HepG2 (cell line): ENCODE measurements at places on chromosomes 6 and 20.

DNA sequence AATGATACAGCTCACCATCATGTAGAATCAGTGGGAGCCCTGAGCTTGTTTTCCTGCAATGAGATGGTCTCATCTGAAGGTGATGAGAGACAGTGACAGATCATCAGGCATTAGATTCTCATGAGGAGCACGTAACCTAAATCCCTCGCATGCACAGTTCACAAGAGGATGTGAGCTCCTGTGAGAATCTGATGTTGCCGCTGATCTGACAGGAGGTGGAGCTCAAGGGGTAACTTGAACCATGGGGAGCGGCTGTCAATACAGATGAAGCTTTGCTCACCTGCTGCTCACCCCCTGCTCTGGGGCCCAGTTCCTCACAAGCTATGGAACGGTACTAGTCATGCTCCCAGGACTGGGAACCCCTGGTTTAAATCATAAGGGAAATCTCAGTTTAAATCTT, 89.2 kb downstream of the THBS2 start:
- no peak for DNase-seq

- DNase-seq = no peak
Measured at GRCh38 chr6:30691208-30691847, 544 bp upstream of the NRM start.

DNA sequence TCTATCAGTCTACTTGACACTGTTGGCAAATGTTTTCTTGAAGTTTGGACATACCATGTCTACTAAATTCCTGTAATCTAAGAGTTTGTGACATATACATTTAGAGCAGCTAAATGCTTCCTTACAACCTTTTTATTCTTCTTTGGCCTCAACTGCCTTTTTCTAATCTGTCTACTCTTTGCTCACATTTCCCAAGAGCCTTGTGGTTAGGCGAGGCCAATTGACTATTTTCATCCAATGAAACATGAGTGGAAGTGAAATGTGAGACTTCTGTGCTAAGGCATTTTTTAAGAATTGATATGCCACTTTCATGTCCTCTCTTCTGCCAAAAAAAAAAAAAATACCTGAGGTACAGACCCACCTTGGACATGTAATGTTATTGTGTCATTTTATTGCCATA, 158.2 kb upstream of the MCHR2 start:
- DNase-seq = no peak

DNA sequence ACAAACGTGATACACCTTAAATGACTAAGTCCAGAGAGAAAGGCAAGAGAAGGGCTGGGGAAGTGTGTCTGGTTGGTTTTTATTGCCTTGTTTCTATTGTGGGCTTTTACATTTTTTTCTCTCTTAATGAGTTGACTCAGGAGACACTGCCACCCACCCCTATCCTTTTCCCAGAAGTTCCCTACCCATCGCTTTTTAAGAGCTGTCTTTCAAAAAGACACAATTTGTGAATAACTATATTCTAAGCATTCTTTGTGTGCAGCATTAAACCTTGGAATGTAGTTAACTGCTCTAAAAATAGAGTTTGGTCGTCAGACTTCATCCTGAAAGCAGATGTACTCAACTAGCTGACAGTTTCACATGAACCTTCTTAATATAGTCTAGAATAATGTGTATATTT, 174.9 kb downstream of the ISM1 start:
- DNase-seq = no peak

GRCh38 chr6:128432394-128432793, 88.0 kb downstream of the PTPRK start:
- DNase-seq = no peak

- DNase-seq = no peak
Measured at GRCh38 chr20:17626217-17627007, 55.6 kb downstream of the RRBP1 start.

DNA sequence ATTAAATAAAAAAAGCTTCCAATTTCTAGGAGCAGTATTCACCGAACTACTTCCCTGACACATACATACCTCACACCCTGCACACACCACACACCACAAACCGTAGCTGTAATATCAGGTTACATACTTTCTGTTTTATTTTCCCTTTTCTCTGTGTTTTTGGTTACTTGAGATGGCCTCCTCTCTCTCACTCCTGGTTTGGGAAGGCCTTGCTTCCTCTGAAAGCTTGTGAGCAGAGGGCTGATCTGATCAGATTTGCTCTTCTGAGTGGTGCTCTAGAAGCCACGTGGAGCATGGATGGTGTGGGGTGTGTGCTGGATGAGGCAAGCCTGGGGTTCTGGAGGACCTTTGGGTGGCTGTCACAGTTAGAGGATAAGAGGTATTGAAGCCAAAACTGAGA, 20.9 kb downstream of the UTRN start:
- no peak for DNase-seq

DNA sequence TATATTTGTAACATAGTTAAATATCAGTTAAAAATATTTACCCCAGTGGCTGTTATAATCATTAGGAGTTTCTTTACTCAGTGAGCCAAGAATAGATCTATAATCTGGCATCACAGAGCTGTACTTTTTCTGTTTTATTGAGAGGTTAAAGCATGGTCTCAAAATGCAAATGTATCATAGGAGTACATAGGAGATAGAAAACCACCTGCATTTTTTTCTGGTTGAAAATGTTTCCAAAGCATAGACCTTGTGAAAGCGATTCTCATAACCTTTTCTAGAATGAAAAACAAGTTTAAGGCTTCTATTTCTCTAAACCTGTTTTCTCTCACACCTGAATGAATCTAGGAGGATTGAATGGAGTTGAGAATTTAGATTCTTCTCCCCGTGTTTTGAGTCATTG, 14.4 kb downstream of the KCNQ5 start:
- DNase-seq = no peak

DNA sequence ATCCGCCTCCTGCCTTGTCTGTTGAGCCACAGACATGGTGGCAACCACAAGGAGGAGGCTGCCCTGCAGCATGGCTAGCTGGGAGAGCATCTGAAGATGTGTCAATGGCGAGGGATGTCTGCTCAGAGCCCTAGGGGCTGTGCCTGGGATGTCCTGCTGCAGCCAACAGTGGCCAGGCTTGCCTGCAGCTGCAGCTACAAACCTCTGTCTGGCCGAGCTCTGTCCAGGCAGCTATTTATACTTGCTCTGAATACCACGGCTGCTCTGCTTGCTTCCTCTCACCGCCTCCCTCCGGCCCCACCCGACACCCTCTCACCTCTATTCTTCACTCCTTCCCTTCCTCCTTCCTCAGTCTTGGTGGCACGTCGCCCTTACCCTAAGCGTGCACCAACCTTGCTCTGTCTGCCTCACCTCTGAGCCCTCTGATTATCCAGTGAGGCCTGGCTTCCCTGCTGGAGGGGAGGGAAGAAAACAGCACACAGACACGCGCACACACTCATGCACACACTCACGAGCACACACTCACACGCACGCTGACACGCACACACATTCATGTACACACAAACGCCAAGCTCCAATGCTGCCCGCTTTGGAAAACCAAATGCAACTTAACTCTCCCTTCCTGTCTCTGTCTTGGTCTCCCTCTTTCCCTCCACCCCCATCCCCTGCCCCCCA, at the start of gene ANGPT4:
Gene ANGPT4, minus strand, starts transcription at position 210 of the 675 bp plus-strand sequence. Its CDS starts 120 bp downstream, at position 90.
- no peak for DNase-seq

- no peak for DNase-seq
Measured at GRCh38 chr6:169269180-169270076, 15.8 kb upstream of the THBS2 start.

DNA sequence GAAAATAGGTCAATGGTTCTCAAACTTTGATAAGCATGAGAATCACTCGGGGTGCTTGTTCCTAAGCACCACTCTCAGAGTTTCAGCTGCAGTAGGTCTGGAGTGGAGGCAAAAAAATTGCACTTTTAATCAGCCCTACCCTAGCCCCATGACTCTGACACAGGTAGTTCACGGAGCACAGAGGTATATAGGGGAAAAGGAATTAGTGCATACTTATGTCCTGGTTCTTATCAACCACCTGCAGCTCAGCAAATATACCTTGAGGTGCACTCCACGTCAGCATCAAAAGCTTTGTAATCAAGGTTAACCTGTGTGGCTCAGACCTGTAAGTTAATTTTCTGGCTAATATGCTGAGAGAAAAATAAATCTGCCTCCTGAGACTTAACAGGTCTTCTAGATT, 138.8 kb upstream of the HMGN3 start:
- DNase-seq = no peak

GRCh38 chr6:157460182-157460999, 79.4 kb downstream of the ZDHHC14 start:
- no peak for DNase-seq
